Kidney tubule cell (primary cell): ENCODE measurements at places on chromosomes 12 and 14.

- peak; percentile 63 for DNase-seq
Observed at GRCh38 chr12:27975222-27976136, 2.9 kb upstream of the PTHLH start.

- DNase-seq, result peak; percentile 31
Observed at GRCh38 chr12:26122061-26122680, 2.7 kb downstream of the BHLHE41 start.

DNA sequence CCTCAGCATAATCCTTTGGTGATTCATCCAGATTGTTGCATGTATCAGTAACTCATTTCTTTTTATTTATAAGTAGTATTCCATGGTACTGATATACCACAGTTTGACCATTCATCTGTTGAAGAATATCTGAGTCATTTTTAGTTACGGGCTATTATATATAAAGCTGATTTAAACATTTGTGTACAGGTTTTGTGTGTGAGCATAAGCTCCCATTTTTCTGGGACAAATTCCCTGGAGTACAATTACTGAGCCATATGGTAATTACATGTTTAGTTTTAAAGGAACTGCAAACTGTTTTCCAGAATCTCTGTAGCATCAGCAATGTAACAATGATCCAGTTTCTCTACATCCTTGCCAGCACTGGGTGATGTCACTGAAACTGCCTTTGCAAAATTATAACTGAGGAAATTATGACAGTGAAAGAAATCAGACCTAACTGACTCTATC, 236.2 kb upstream of the KRR1 start:
- DNase-seq, result peak; percentile 82

- peak; percentile 98 for DNase-seq
Observed at GRCh38 chr12:76020731-76021672, 10.6 kb downstream of the PHLDA1 start.

GRCh38 chr14:22737052-22737451, 29.4 kb upstream of the OXA1L start:
- peak; percentile 14 for DNase-seq

GRCh38 chr14:70148351-70148750, 40.4 kb downstream of the SLC8A3 start:
- no peak for DNase-seq

- DNase-seq, result no peak
Observed at GRCh38 chr12:22670762-22671161, 45.8 kb downstream of the ETNK1 start.

DNA sequence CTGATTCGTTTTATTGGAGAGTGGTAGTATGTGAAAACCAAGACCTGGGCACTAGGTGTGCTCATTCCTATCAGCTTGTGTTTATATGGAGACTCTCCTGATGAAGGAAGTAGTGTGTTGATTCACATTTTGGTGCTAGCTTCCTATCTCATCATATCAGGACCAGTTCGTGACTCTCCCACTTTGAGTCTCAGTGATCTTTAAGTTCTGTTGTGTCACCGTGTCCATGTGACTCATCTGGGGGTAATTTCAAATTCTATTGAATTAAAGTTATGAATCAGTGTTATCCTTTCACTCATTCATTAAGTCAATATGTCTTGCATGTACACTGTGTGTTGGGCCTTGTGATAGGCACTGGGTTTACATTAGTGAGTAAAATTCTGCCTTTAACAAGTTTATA, 180.2 kb downstream of the CACNA1C start:
- no peak for DNase-seq

DNA sequence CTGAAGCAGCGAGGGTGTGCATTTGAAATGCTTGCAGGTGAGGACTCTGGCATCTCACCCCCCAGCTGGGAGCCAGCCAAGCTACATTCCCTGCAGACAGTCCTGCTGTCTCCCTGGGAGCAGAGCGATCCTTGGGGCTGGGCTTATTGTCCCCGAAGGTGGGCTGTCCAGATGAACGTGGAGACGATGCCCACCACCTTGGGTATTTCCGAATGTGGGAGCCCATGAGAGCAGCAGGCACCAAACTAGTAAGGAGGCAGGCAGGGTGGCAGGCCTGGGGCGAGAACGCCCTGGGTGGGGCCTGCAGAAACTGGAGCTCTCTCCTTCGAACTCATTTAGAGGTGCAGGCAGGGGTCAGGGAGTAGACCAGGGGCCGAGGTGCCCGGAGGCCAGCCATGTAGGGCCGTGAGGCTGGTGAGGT, 18.5 kb downstream of the ZBTB42 start:
- no peak for DNase-seq

DNA sequence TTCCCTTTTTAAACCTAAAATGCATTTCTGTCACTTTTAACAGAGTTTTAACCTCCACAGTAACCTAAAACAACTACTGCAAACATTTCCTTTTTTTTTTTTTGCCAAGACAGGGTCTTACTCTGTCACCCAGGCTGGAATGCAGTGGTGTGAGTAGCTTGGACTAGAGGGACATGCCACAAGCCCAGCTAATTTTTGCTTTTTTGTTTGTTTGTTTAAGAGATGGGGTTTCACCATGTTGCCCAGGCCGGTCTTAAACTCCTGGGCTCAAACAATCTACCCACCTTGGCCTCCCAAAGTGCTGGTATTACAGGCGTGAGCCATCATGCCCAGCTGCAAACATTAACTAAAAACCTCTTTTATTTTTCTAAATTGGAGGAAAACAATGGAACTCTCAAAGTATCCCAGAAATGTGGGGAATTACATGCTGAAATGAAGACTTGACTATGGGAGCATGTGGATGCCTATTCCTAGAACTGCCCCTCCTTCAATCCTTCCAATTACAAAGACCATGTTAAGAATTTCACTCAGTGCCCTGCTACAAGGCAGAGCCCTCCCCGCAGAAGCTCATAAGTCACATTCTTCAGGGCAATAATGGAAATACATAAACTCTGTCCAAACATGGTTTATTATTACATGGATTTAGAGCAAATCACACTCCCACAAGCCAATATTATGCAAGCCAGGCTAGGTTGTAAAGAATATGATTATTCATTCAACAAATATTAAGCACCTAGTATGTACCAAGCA, 66.9 kb downstream of the C12orf56 start:
- DNase-seq, result no peak

DNA sequence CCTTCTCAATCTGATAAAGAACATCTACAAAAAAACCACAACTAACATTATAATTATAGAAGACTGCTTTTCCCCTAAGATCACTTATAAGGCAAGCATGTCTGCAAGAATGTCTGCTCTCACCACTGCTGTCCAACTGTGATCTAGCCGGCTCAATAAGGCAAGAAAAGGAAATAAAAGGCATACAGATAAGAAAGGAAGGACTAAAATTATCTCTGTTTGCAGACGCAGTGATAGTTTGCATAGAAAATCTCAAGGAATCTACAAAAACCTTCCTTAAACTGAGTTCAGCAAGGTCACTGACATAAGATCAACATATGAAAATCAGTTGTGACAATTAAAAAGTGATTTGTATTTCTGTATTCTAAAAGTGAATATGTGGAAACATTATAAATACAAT, 138.0 kb upstream of the EGLN3 start:
- DNase-seq, result no peak

- DNase-seq, result no peak
Observed at GRCh38 chr12:10614056-10614370, 604 bp upstream of the MAGOHB start.

GRCh38 chr12:2222691-2223090, 169.9 kb downstream of the CACNA1C start:
- DNase-seq, result no peak

DNA sequence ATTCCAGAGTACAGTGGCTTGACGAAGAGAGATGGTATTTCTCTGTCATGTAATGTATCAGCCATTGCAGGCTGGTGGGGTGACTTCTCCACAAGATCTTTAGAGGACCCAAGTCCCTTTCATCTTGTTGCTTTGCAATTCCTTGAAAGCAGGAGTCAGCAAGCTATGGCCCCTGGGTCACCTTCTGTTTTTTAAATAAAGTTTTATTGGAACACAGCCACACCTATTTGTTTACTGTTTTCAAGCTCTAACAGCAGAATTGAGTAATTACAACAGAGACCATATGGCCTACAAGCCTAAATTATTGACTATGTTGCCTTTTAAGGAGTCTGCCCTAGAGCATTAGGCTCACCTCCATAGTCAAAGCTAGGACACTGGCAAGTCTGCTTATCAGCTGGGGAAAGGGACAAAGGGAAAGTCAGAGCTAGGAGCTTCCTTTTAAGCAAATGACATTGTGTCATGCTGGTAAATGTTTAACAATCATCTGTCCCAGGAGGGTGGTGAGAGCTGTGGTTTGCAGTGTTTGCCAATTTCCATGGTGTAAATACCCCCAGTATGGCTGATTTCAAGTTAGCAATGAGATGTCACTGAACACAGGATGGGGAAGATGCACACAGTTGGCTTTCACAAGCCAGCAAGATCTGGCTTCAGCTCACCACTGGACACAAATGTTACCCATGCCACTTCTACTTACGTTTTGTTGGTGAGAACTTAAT, 87.7 kb upstream of the PWP1 start:
- DNase-seq, result peak; percentile 65

GRCh38 chr12:14558473-14558959, 9.2 kb downstream of the PLBD1 start:
- DNase-seq, result no peak

DNA sequence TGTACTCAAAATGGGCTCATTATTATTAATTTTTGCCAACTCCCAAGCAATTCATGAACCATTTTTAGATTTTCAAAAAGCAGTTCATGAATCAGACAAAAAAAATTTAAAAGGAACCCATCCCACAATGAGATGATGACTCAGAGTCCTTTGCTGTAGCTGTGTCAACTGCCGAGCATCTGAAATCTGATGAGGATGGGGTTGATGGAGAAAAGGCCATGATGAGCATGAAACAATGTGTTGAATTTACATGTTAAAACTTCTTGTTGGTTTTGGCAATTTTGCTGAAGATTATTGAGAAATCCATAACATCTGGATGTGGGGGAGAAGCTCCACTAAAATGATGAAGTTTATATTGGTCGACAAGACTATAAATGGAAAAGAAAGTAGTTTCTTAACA, 378.0 kb downstream of the FOXG1 start:
- DNase-seq, result no peak

GRCh38 chr12:122161682-122162081, 12.3 kb downstream of the IL31 start:
- no peak for DNase-seq

- DNase-seq, result no peak
Observed at GRCh38 chr12:107493666-107494065, 191.9 kb upstream of the PWP1 start.

DNA sequence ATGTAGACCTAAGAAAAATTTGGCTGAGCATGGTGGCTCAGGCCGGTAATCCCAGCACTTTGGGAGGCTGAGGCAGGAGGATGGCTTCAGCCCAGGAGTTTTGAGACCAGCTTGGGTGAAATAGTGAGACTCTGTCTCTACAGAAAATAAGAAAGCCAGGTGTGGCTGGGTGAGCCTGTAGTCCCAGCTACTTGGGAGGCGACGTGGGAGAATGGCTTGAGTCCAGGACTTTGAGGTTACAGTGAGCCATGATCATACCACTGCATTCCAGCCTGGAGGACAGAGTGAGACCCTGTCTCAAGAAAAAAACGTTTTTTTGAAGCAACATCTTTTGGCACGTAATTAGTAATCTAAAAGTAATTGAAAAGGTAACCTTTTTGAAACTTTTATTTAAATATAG, 70.9 kb downstream of the FERMT2 start:
- DNase-seq, result peak; percentile 61

- DNase-seq, result peak; percentile 51
Observed at GRCh38 chr14:69387311-69387710, 10.8 kb downstream of the ERH start.

GRCh38 chr14:37586797-37587130, 8.3 kb downstream of the FOXA1 start:
- DNase-seq, result no peak

- peak; percentile 3 for DNase-seq
Observed at GRCh38 chr14:67941456-67942018, 122.0 kb downstream of the RAD51B start.

DNA sequence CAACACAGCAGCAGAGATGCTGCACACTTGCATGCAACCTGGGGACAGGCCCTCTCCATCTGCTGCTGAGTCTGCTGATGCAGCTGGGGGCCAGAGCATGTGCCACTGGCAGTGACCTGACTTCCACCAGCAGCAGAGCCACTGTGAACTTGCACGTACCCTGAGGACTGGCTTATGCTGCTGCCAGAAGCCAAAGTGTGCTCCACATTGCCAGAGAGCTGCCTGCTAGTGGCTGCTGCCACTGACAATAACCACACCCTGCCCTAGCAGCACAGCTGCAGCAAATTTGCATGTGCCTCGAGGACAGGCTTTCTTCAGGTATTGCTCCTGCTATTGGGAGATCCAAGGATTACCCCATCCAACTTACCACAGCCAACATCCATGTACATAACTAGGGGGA, 4.5 kb upstream of the PRR4 start:
- no peak for DNase-seq

DNA sequence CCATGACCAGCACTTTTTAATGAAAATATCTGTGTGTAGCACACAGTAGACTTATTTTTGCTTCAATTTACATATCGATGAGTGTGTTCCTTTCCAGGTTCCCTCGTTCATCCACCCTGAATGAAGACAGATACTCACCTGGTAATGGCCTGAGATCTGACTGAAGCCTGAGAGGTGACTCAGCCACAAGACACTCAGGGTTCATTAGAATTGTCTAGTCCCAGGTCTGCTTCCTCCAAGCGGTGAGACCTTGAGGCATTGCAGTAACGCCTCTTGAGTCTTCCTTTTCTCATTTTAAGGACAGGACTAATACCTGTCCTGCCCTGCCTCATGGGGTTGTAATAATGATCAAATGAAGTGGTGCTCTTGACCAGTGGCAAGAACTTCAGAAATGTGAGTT, 11.5 kb upstream of the KCNK13 start:
- DNase-seq, result peak; percentile 25

- no peak for DNase-seq
Observed at GRCh38 chr14:58765418-58765831, 127.7 kb downstream of the DACT1 start.

DNA sequence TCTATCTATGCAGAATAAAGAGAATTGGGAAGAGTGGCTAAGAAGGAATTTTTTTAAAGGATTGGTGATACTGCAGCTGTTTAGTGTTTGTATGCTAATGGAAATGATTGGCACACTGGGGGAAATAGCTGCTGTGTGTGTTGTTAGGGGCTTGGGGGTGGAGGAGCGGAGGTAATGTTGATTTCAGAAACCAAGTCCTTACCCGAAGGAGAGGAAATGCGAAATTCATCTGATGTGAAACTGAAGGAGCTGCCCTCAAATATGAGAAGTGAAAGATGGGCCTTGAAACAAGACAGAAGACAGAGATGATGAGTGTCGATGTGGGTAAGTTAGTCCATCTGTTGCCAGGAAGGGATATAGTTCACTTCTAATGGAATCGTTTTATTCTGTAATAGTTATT, 21.2 kb upstream of the RNASE12 start:
- no peak for DNase-seq

- DNase-seq, result no peak
Observed at GRCh38 chr12:109549613-109550270, 23.6 kb downstream of the MMAB start.

DNA sequence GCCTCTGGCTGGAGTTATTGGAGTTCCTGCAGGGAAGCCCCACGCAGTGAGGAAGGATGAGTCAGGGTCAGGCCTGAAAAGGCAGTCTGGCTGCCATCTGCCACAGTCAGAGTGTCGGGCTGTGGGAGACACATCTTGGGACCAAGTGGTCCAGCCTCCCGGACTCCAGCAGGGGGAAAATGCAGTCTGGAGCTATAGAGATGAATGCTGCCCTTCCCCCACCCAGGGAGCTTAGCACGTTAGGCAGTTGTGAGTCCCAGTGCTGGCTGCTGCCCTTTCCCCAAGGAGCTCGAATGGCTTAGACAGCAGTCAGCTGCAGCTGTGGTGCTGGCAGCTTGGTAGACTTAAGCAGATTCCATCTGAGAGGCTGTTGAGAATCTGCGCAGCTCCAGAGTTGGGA, 8.2 kb upstream of the NTS start:
- DNase-seq, result peak; percentile 24
